ENCODE measurements at places on chromosomes 5 and 9. TPM values are rescaled to one million over a fixed set of nuclear protein-coding genes. Genes with fewer than 3 reads are reported as not detected.

ANGPTL2 gene
- total RNA-seq, result 104 TPM

GARIN3 gene
- total RNA-seq, result not detected

KLF9 gene
- 29.6 TPM for total RNA-seq

ANKRD31 gene
- total RNA-seq, result under 0.01 TPM

PIGO gene
- 18.8 TPM for total RNA-seq

SLC36A3 gene
- total RNA-seq, result not detected

PCDHGB1 gene
- 2.2 TPM for total RNA-seq

SMC2 gene
- 14.5 TPM for total RNA-seq

DIRAS2 gene
- total RNA-seq, result 0.33 TPM

PLAC8L1 gene
- total RNA-seq, result 0.52 TPM

OTP gene
- total RNA-seq, result not detected

RNF183 gene
- total RNA-seq, result not detected

YTHDC2 gene
- total RNA-seq, result 22.1 TPM

SLC6A19 gene
- not detected for total RNA-seq

SMIM32 gene
- 0.07 TPM for total RNA-seq

SLC22A4 gene
- 0.78 TPM for total RNA-seq

OR1Q1 gene
- total RNA-seq, result not detected

PCDHGB3 gene
- 8.1 TPM for total RNA-seq

PCDHGB5 gene
- 34.3 TPM for total RNA-seq

GABRP gene
- total RNA-seq, result not detected

C9orf50 gene
- 0.26 TPM for total RNA-seq

PAEP gene
- not detected for total RNA-seq

IL5 gene
- total RNA-seq, result not detected

GDNF gene
- 0.13 TPM for total RNA-seq

FGFR4 gene
- total RNA-seq, result 0.65 TPM

TMEM215 gene
- not detected for total RNA-seq

PMPCA gene
- total RNA-seq, result 45.8 TPM

AK8 gene
- 0.53 TPM for total RNA-seq

OCLN gene
- total RNA-seq, result 1.1 TPM

CKMT2 gene
- total RNA-seq, result 15.1 TPM

ALDH7A1 gene
- 37.1 TPM for total RNA-seq

DNM1 gene
- 1.9 TPM for total RNA-seq

Data from smooth muscle cell of the pulmonary artery (primary cell).